ENCODE measurements at places on chromosomes 11 and 22. TPM values are rescaled to one million over a fixed set of nuclear protein-coding genes. Genes with fewer than 3 reads are reported as not detected.

The FIBIN gene
- total RNA-seq: 56.8 TPM

The MS4A6E gene
- not detected for total RNA-seq

The MICAL2 gene
- 664 TPM for total RNA-seq

The TMEM191B gene
- 3.1 TPM for total RNA-seq

The KRTAP5-9 gene
- total RNA-seq: not detected

The ART5 gene
- not detected for total RNA-seq

The GRM5 gene
- total RNA-seq: 0.06 TPM

The CLMP gene
- 146 TPM for total RNA-seq

The DENND5A gene
- 203 TPM for total RNA-seq

The KCNA4 gene
- total RNA-seq: not detected

The MB gene
- total RNA-seq: not detected

The NRGN gene
- total RNA-seq: 0.40 TPM

The MYBPC3 gene
- not detected for total RNA-seq

The DRG1 gene
- total RNA-seq: 90.8 TPM

The MADD gene
- 15.2 TPM for total RNA-seq

The FOLR1 gene
- total RNA-seq: not detected

The TAF10 gene
- 82.8 TPM for total RNA-seq

The MOB2 gene
- 31.6 TPM for total RNA-seq

The CASP4 gene
- total RNA-seq: 166 TPM

The PKNOX2 gene
- 1.1 TPM for total RNA-seq

The SAA4 gene
- not detected for total RNA-seq

The FAM181B gene
- not detected for total RNA-seq

The MTCH2 gene
- 79.4 TPM for total RNA-seq

The C11orf16 gene
- total RNA-seq: not detected

The SULT4A1 gene
- total RNA-seq: 0.26 TPM

The RAB39A gene
- not detected for total RNA-seq

The PKP3 gene
- 1.3 TPM for total RNA-seq

The SORL1 gene
- total RNA-seq: 2.0 TPM

The ROBO4 gene
- total RNA-seq: 1.9 TPM

The KCNQ1 gene
- not detected for total RNA-seq

The TMEM45B gene
- total RNA-seq: 0.13 TPM

The SLC22A25 gene
- not detected for total RNA-seq

The MYO7A gene
- 0.26 TPM for total RNA-seq

The HEPACAM gene
- total RNA-seq: not detected

The NLRP10 gene
- total RNA-seq: 0.75 TPM

The RFPL3 gene
- not detected for total RNA-seq

The RNF26 gene
- 5.1 TPM for total RNA-seq

The TRIM3 gene
- total RNA-seq: 30.3 TPM

The AHNAK gene
- total RNA-seq: 750 TPM

The EIF3L gene
- total RNA-seq: 326 TPM

The KCNK4 gene
- not detected for total RNA-seq

The CEND1 gene
- 0.66 TPM for total RNA-seq

Measured in aortic smooth muscle cell (primary cell).